Neural progenitor cell (in vitro differentiated cells): ENCODE measurements at places on chromosomes 2 and 18. TPM values are rescaled to one million over a fixed set of nuclear protein-coding genes. Genes with fewer than 3 reads are reported as not detected.
A peak's percentile ranks its signal among the peaks of the same experiment; 100 is the strongest.

DNA sequence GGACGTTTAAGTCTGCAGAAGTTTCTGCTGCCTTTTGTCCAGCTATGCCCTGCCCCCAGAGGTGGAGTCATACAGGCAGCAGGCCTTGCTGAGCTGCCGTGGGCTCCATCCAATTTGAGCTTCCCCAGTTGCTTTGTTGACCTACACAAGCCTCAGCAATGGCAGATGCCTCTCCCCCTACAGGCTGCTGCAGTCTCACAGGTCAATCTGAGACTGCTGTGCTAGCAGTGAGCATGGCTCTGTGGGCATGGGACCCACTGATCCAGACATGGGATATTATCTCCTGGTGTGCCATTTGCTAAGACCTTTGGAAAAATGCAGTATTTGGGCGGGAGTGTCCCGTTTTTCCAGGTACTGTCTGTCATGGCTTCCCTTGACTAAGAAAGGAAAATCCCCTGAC is 726.0 kb downstream of the ERBB4 start:
- DNase-seq, result no peak

- DNase-seq, result no peak
These were observed 8.4 kb downstream of the COL6A3 start for GRCh38 chr2:237405605-237406004.

DNA sequence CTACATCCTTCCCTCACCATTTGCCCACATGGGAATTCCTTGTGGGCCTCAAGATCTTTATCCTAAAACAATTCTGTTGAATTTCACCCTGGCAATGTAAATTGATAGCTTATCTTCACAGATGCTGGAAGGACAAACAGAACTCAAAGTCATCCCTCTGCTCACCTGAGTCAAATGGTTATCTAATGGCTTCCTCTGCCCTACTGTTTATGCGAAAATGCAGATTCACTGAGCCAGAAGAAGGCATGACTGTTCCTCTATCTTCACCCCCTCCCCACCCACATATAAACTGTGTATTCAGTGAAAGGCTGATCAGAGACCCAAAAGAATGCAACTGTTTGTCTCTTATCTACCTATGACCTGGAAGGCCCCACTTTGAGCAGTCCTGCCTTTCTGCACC is 43.9 kb upstream of the VWA3B start:
- DNase-seq, result no peak

GRCh38 chr2:148538375-148538774 is 106.2 kb upstream of the EPC2 start:
- DNase-seq, result no peak

DNA sequence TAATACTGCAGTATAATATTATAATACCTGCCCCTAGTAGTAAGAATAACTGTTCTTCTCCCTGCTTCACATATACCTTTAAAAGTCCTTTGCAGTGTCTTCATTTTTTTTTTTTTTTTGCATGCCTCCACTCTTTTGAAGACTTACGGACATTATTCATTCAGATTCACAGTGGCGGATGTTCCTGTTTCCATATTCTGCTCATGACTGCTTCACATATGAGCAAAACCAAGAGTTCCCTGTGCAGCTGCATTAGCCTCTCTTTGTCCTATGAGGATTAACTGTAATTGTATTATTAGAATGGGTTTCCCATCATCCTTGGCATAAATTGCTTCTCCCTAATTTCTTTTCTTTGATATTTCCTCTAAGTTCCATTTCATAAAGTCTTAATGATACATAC is 12.8 kb downstream of the IL18RAP start:
- DNase-seq, result no peak

DNA sequence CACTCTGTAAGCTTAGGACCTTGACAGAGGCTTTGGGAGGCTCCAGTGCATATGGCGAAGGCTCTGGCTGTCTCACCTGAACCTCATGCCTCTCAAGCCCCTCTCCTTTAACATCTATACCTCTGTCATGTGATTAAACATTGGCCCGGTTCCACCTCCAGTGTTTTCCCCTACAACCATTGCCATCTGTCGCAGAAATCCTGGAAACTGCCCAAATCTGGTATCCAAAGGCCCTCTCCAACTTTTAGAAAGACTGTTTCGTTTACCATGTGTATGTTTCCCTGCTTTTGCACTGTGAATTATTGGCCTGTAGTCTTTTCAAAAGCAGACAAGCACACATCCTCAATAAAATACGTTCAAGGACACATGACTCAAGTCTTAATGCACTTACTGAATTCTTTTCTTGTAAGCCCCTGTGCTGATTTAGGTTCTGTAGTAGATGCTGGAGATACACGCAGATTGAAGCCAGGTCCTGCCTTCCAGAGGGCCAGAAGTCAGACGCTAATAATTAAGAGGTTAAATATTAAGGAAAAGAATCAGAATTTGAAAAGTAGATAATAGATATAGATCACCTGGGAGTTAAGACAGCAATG is 386.4 kb upstream of the SLC14A2 start:
- DNase-seq, result no peak

DNA sequence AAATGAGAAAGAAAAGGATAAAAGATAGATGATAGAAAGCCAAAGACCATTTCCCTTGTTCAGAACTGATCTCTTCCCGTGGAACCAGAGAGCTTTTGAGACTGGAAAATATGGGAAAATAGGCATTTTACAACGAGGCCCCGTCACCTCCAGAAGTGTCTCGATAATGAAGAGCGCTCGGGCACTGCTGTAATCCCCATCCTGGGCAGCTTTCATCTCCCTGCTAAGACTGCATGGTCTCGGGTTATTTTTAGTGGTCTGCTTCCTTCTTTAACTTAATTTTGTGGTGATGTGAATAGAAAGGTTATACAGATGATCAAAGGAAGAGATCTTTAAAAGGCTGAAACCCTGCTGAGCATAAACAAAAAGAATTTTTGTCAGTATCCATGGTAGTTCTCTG is 176.6 kb downstream of the METTL4 start:
- DNase-seq, result no peak

DNA sequence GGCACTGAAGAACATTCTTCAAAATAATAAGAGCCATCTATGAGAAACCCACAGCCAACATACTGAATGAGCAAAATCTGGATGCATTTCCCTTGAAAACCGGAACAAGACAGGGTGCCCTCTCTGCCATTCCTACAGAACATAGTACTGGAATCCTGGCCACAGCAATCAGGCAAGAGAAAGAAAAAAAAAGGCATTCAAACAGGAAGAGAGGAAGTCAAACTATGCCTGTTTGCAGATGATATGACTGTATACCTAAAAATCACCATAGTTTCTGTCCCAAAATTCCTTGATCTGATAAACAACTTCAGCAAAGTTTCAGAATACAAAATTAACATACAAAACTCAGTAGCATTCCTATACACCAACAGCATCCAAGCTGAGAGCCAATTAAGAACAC is 119.5 kb upstream of the PARD3B start:
- DNase-seq, result no peak

- DNase-seq, result peak; percentile 92
These were observed at the start of the genes COA5 and UNC50 for GRCh38 chr2:98608116-98608961. TSS of gene COA5 (minus strand) at chr2:98608512. CDS start at chr2:98608405, 107 bp downstream. TSS of gene UNC50 (plus strand) at chr2:98608589. CDS start at chr2:98609760, 1,171 bp downstream.

DNA sequence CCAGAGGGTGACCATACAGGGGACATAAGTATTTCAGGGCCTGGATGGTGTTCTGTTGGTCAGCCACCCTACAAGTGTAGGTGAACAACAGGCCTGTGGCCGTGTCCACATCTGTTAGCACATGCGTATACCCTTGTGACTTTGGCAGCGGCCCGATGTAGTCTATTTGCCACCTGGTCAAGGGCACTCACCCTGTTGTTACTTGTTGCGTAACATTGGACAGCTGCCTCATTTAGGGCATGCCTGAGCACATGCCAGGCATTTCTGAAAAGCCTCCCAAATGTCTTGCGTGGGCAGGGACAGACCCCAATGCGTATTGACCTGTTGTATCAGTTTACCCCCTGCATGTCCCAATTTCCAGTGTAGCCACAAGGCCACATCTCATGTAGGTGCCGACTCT is 235.0 kb downstream of the MBD5 start:
- DNase-seq, result no peak

- peak; percentile 81 for DNase-seq
These were observed 8.8 kb downstream of the GKN2 start for GRCh38 chr2:68943581-68944568.

- no peak for DNase-seq
These were observed 66.4 kb downstream of the SH3RF3 start for GRCh38 chr2:109195193-109196045.

PSMD1 gene
- total RNA-seq, result 101 and 132 TPM in 2 replicates

SAG gene
- total RNA-seq, result 0.03 TPM in 1 of 2 replicates, not detected in the other

CYS1 gene
- total RNA-seq, result 0.56 TPM in 1 of 2 replicates, not detected in the other

GLI2 gene
- 9.4 and 39.6 TPM in 2 replicates for total RNA-seq
